Urothelium cell line (cell line): ENCODE measurements at places on chromosomes 5 and 9.

- no peak for DNase-seq
These were observed 19.5 kb upstream of the B4GALT1 start for GRCh38 chr9:33186457-33187168.

DNA sequence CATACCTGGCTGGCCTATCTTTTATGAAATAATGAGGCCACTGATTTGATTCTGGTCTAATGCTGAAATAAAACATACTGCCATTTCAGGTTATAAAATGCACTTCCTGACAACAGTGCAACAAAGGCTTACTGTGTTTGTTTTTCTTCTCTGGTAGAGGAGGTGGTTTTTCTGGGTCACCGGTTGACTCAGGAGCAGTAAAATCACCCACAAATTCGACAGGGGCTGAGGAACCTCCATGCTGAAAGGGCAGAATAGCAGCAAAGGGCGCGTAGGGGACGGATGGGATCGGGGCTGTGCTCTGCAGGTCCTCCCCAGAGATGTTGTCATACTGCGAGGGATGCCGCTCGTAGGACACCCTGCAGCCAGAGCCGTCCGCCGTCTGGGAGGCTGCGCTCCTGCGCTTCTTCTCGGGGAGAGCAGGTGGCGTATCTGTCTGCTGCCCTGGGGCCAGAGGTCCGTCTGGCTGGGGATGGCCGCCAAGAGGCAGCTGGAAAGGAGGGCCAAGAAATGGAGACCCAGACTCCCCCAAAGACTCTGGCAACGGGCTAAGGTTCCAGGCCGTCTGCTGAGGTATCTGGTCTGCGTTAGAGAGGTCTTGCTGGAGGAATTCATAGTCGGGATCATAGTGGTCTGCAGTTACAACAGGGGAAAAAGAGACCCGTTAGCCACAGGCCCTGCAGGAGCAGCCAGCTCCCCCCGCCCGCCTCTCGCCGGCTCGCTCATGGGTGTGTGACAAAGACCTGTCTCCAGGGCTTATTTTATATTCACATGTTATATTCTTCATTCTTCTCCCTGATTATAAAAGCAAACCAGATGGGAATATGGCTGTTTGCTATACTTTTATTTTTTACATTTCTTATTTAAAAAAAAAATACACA is 80.7 kb downstream of the PRRT1B start:
- no peak for DNase-seq

DNA sequence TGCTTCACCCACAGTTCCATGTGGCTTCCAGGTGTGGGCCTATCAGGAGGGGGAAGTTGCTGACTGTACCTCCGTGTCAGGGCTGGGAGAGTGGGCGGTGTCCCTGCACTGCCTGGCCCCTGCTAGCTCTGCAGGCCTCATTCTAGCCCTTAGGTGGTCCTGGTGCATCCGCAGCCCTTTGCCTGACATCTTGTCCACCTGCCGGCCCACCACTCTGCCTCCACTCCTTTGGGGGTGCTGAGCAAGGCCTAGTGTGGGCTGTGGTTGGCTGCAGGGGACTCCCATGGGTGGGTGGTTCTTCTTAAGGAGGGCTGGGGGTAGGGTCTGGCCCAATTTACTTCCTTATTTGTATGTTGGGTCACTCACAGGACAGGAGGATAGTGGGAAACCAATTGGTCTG is 66.9 kb downstream of the HSPA4 start:
- DNase-seq: no peak

DNA sequence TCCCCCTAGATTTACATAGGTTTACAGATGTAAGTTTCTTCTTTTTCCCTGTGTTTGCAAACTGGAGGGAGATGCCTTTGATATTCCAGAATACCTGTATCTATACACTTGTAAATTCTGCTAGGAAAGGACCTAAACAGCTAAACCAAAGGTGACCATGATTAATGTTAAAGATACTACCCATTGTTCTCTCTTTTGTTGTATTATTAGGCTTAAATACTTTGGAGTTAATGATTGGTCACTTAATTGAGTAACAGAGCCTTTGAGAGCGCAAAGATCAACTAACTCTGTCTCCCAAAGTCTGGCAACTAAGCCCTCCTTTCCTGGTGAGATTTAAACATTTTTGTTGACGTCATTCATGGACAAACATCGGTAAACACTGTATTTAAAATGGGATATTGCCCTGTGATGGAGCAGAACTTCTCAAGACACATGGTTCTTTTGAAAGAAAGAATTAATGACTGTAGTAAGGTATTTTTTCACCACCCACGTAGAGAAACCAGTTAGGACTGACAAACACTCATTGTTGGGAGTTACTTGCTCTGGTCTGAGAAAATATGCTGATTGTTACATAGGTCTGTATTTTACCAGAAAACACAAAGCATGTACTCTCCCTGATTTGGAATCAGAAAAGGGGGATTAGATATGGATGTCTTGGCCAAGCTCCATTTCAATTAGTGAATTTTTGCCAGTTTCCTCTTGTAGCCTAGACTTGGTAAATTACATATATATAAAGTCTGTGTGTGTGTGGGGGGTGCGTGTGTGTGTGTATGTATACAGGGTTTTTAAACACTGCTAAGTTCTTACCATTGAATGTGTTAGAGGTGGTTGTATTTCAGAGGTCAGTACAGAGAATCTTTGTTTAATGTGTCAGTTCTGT is 4.6 kb downstream of the VCAN start:
- no peak for DNase-seq

GRCh38 chr5:55636683-55637082 is 75.4 kb downstream of the SLC38A9 start:
- peak; percentile 20 for DNase-seq

- no peak for DNase-seq
These were observed 29.2 kb upstream of the TIFAB start for GRCh38 chr5:135481387-135481786.

DNA sequence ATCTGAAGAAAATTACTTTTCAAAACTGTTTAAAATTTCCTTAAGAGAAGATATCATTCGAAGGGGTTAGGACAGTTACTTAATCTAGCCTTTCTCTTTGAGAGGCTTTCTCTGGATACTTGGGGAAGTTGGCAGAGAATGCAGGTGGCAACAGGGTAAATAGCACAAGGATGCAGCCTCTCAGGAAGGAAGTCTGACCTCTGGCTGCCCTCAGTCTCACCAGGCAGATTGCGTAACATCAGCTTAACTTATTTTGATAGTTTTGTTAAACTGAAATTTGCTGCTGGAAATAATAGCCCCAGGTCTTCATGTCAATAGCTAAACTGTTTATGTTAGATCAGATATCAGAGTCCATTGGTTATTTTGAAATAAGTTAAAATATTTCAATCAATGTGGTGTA is 20.4 kb downstream of the CCDC192 start:
- peak; percentile 20 for DNase-seq

DNA sequence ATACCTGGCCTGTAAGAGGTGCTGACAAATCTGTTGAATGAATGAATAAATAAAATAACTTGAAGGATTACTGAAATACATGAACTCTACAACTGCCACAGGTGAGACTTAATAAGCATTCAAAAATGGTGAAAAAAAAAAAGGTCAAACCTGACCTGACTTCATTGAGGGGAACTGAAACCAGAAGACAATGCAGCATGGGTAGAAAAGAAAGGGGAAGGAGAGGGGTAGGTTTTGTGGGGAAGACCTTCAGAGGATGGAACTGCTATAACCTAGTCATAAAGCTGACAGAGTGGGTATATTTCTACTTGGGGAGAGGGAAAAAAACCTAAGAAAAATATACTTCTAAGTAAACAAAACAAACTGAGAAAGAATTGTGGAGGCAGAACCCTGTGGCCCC is 56.6 kb downstream of the RASEF start:
- DNase-seq: no peak

- no peak for DNase-seq
These were observed 164.4 kb downstream of the GAPVD1 start for GRCh38 chr9:125425901-125426515.

GRCh38 chr9:71763832-71764231 is 4.5 kb downstream of the CEMIP2 start:
- DNase-seq: no peak

DNA sequence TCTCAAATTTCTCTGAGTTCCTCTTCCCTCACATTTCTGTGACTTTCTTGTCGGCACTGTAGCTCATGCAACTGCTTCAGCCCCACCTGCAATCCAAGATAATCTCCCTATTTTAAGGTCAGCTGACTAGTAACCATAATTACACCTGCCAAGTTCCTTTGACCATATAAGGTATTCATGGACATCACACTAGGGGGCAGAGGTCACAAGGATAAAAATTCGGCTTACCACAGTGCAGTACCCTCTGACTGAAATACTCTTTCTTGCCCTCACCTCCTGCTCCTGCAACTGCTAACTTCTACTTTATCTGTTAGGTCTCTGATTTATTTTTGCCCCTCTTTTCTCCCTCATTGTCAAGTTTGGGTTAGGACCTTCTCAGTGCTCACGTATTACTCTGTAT is 144.2 kb downstream of the GDNF start:
- no peak for DNase-seq

DNA sequence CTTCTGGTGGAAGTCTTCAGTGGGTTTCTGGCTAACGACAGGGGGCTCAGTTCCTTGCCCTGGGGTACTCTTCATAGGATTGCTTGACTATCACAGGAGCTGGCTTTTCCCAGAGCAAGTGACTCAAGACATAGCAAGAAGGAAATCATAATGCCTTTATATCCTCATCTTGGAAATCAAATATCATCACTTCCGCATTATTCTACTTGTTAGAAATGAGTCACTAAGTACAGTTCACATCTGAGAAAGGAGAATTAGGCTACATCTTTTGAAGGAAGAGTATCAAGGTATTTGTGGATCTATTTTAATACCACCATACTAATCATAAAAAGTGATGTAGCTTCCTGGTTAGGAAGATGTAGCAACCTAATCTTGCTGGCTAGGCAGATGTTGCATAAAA is 148.2 kb upstream of the RAI14 start:
- no peak for DNase-seq

GRCh38 chr9:5760338-5760737 is 72.6 kb downstream of the ERMP1 start:
- DNase-seq: no peak

GRCh38 chr5:64000096-64000495 is 37.9 kb upstream of the HTR1A start:
- no peak for DNase-seq

GRCh38 chr5:76427206-76428140 is 24.4 kb downstream of the IQGAP2 start:
- no peak for DNase-seq

GRCh38 chr9:95920017-95920416 is 44.5 kb downstream of the ERCC6L2 start:
- no peak for DNase-seq

DNA sequence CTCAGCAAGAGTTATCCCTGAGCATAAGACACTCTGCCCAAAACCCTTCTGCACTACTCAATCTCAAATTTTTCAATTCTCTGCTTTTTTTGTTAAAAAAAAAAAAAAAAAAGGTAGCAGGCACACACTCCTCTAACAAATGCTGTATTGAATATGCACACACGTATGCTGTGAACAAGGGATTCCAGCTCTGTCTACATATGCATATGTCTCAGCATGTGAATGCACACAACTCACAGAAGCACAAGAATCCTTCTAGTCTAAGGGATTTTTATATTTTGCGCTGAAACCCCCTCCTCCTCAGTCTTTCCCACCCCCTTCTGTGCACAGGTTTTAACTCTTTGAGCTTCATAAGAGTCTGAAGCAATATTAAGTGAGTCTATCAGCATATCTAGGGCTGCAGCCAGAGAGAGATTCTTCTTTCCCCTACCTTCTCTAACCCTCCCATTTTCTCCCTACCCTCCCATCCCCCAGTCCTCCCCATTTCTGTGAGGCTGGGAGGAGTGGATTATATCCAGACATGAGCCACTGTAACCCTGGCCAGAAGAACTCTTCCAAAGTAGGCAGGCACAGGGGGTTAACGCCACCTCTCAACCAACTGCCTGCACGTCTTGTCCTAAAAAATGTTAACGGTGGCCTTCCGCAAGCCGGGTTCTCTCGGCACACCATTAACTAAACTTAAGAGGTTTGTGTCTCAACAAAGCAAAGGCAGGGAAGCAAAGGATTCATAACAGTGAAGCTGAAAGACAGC is 1.0 kb downstream of the GABRB2 start:
- no peak for DNase-seq

DNA sequence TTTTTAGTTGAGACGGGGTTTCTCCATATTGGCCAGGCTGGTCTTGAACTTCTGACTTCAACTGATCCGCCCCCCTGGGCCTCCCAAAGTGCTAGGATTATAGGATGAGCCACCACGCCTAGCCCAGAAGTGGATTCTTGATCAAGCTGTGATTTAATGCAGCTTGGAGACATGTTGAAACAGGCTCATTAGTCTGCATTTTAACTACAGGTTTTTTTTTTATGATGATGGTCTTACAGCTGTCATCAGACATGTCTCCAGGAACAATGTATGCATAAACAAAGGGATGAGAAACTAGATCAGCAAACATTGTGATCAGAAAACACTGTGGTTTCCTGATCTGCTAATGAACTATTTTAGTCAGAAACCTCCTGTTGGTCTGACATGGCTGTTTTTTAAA is 30.0 kb upstream of the PLPP1 start:
- DNase-seq: no peak

GRCh38 chr9:134211811-134212485 is 47.6 kb upstream of the RNU6ATAC start:
- no peak for DNase-seq

- no peak for DNase-seq
These were observed 93.9 kb upstream of the LMX1B start for GRCh38 chr9:126519660-126520420.

DNA sequence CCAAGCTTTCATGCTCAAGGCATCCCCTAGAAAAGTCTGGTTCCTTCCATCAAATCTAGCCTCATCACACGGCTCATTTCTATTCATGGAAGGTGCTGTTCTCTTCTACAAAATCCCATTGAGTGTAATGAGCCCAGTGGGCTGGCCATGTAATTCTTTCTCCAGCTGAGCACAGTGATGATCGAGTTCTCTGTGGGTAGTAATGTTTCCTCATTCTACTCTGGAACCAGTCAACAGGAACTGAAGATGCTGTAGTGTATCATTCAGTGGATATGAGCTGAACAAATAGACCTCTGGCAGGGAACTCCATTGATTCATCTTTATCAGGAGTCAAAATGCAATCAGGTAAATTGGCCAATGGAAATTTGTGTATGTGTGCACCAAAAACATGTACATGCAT is 149.2 kb downstream of the LRRC70 start:
- DNase-seq: no peak

GRCh38 chr5:148586796-148587195 is 67.5 kb downstream of the HTR4 start:
- no peak for DNase-seq

DNA sequence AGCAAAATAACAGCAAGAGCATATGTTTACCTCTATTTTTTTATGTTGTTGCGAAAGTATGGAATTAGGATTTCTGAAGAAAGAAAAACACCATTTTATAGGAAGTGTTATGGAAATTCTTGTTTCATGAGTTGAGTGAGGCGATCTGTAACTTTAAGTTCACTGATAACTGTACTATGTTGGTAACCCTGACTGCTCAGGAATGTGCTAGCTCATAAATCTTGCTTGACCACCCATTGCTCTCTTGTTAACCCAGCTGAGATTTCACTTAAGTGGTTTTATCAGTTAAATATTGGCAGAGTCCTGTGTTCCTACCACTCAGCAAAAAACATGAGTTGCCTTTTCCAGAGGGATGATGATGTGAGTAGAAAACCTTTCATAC is 91.1 kb upstream of the STARD4 start:
- DNase-seq: no peak
